ENCODE measurements at places on chromosomes 3 and 15. TPM values are rescaled to one million over a fixed set of nuclear protein-coding genes. Genes with fewer than 3 reads are reported as not detected.

PPM1L gene
- 6.1 TPM for polyA plus RNA-seq

SI gene
- not detected for polyA plus RNA-seq

DNA sequence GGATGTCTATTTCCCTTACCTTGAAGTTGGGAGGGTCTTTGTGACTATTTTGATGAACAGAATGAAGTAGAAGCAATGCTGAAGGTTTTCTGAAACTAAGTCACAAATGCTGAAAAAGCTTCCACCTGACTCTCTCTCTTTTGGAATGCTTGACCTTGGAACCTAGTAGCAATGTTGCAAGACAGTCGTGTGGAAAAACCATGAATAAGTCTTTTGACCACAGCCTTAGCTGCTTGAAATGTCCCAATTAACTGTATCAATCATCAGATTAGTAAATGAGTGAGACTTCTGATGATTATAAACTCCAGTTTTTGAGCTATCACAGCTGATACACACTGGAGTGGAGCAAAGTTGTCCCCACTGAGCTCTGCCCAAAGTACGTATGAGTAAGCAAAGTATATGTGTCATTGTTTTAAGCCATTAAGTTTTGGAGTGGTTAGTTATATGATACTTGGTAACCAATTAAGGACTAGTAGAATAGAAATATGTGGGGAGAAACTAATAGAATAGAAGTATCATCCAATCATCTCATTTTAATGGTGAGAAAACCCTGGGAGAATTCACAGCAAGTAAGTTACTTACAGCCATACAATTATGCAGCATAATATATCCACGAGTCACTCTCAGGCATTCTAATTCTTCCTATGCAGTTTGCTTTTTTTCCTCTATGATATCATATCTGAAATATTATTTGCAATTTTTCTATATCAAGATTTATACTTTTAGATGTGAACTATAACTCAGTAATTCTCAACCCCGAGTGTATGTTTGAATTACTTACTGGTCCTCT, 1010.6 kb downstream of the ROBO2 start:
- no peak for DNase-seq

GRCh38 chr3:165640970-165641369, 196.3 kb downstream of the BCHE start:
- DNase-seq: no peak

- DNase-seq: no peak
Observed at GRCh38 chr3:43348852-43349574, 62.7 kb downstream of the SNRK start.

- peak; percentile 50 for DNase-seq
Observed at GRCh38 chr15:57019496-57020160, 101.2 kb downstream of the TCF12 start.

GRCh38 chr3:167657684-167658225, 4.0 kb upstream of the WDR49 start:
- no peak for DNase-seq

CAPN3 gene
- polyA plus RNA-seq: 11.4 TPM

GOLGA8M gene
- 0.91 TPM for polyA plus RNA-seq

STRIT1 gene
- 0.14 TPM for polyA plus RNA-seq

DNA sequence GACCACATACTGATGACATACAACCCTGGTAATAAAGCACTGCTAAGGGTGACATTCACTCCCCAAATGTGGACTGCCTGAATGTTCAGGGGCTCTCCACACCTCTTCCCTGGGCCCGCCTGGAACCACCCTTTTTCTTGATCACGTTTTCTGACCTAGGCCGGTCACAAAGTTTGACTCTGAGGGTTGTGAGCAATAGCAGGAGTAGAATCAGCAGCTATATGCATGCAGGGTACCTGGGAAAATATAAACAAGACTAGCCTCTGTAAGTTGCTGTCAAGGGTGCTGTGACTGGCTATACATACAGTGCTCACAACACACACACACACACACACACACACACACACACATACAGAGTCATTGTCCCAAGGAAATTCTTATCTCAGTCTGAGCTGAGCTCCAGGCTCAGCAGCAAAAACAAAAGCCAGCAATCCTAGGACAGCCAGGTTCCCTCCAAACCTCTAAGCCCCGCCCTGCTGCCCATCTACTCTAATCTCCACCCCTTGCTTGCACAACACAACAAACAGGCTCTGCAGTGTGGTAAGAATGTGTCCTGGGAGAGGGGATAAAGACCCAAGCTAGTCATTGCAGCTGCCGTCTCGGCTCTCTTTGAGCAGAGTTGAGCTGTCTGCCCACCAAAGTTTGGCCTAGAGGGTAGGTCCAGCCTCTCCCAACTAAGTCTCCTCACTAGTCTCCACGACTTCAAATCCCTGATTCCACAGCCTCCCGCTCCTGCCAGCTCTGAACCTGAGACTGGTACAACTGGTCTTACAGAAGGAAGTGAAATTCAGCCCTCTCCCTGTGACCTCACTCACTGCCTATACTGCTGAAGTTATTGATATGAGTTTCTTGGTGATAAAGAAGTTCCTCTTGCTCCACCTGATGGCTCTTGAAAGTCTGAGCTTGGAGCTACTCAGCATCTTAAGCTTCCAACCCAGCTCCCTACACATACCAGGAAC, 2.2 kb downstream of the BMF start:
- DNase-seq: peak; percentile 84

DNA sequence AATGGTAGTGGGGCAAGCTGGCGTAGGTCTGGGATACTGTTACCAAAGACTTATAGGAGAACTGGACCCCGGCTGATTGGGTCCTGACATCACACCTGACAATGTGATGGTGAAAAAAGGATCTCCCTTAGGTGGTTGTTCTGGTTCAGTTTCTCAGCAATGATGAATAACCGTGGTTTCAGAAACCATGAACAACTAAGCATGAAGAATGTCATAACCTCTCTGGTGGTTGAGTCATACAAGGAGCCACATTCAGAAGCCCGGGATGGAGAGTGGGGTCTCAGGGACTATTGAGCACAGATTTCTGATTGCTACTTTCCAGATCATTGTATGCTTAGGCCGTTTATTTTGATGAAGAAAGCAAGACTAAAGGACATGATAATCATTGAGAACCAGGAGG, 17.4 kb downstream of the GPR160 start:
- DNase-seq: no peak

- no peak for DNase-seq
Observed at GRCh38 chr3:60603860-60604259, 647.4 kb downstream of the FHIT start.

- peak; percentile 28 for DNase-seq
Observed at GRCh38 chr3:29642393-29643033, 361.6 kb downstream of the RBMS3 start.

- DNase-seq: no peak
Observed at GRCh38 chr3:35071772-35072171, 567.6 kb upstream of the ARPP21 start.

GRCh38 chr3:158160958-158161357, 51.1 kb downstream of the RSRC1 start:
- no peak for DNase-seq

GRCh38 chr3:35785234-35785888, 146.0 kb downstream of the ARPP21 start:
- DNase-seq: no peak

- no peak for DNase-seq
Observed at GRCh38 chr15:88331291-88331690, 74.8 kb upstream of the NTRK3 start.

MYZAP gene
- 558 TPM for polyA plus RNA-seq

DNA sequence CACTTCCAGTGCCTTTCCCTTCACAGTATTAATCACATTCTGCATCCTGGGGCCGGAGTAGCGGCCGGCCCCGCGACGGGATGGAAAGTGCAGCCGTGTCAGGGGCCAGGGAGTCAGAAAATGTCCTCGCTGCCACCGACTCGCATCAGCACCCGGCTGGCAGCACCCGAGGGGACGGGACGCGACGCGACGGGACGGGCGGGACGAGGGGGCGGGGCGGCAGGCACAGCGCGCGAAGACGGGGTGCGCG, 353 bp downstream of the ATG3 start:
- no peak for DNase-seq

DNA sequence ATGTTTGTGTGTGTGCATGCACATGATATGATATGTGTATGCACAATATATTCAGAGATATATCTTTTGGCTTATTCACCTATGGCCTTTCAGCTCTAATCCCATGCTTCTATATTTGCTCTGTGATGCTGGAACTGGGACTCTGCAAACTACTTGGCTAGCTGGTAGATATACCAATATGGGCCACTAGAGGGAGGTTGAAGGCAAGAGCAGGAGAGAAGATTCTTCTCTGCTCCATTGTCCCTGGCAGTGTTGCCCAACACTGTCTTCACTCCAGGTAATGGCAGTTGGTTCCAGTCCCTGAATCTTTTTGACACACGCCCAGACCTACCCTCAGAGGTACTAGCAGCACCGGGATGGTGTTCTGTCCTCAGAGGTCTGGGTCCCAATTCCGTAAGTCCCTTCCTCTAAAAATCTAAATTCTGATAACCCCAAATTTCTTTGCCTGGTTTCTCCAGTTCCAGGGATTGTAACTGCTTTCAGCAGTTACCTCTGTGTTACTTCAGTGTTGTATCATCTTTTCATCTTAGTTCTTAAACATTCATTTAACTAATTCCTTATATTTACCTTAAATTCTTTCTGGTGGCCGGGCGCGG, 44.7 kb downstream of the GTPBP8 start:
- peak; percentile 43 for DNase-seq

CYP1A1 gene
- polyA plus RNA-seq: 0.59 TPM

All from right cardiac atrium (tissue), 5 donors.